Activated CD4-positive, alpha-beta T cell treated with anti-CD3 and anti-CD28 coated beads, Interleukin-2, amount 50 U/mL, for 4 hours (primary cell): ENCODE measurements at places on chromosomes 1 and 21.

DNA sequence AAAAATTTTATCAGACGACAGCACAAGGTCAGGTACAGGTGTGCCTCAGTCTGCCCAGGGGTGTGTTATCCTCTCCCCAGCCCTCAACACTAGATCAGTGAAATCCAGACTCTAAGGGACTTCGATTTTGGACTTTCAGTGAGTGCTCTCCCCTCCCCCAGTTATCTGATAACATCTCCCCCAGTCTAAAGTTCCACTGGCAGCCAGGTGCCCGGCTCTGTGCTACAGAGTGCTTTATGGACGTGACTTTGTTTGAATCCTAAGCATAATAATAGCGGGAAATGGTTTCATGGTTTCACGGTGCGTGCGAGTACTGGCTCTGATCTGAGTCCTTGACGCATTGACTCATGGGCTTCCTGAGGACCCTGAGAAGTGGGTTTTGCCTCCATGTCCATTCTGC is 3.2 kb downstream of the SPSB1 start:
- no peak for DNase-seq

GRCh38 chr1:59317780-59318179 is 20.9 kb downstream of the FGGY start:
- DNase-seq, result no peak

DNA sequence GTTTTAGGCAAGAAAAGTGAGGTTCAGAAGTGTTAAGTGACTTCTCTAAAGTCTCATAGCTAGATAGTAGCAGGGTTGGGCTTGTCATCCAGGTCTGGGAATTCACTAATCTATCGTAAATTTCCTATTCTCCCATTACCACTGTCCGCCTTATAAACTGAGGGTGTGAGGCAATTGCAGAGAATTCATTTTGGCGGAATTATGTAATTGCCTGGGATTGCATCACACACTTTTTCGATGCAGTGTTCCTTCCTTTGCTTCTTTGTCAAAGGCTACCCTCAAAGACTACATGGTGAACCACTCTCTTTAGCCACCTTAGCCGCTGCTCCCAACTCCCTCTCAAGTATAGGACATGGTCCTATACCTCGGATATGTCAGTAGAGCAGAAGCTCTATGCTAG is 19.1 kb downstream of the SELP start:
- no peak for DNase-seq

GRCh38 chr1:210505601-210506496 is 177.1 kb downstream of the HHAT start:
- no peak for DNase-seq

- peak; percentile 47 for DNase-seq
Measured at GRCh38 chr1:201254625-201255478, 28.5 kb upstream of the PKP1 start.
